ENCODE measurements at places on chromosomes 5 and 9. TPM values are rescaled to one million over a fixed set of nuclear protein-coding genes. Genes with fewer than 3 reads are reported as not detected.

GRCh38 chr5:96566833-96567587 lies 95.2 kb upstream of the CAST start:
- DNase-seq: no peak

- DNase-seq: no peak
Observed at GRCh38 chr5:138722544-138723177, 30.6 kb upstream of the CTNNA1 start.

PCDHA4 gene
- total RNA-seq: 1.2 TPM

DNA sequence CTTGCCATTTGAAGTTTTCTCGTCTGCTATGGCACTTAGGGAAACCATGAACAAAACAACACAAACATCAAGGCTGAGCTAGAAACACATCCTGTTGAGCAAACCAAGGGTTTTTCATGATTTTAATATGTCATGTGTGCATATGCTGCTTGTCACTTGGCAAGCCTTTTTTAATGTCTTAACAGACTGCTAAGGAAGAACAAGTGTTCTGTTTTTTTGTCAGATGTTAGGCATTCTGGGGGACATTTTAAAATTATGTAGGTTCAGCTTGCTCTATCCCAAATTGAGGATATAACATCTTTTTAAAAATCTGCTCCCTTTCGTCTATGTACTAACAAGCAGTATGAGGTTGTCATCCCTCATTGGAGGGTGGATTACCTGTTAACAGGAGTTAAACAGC lies 150.3 kb downstream of the HTR1A start:
- no peak for DNase-seq

DNA sequence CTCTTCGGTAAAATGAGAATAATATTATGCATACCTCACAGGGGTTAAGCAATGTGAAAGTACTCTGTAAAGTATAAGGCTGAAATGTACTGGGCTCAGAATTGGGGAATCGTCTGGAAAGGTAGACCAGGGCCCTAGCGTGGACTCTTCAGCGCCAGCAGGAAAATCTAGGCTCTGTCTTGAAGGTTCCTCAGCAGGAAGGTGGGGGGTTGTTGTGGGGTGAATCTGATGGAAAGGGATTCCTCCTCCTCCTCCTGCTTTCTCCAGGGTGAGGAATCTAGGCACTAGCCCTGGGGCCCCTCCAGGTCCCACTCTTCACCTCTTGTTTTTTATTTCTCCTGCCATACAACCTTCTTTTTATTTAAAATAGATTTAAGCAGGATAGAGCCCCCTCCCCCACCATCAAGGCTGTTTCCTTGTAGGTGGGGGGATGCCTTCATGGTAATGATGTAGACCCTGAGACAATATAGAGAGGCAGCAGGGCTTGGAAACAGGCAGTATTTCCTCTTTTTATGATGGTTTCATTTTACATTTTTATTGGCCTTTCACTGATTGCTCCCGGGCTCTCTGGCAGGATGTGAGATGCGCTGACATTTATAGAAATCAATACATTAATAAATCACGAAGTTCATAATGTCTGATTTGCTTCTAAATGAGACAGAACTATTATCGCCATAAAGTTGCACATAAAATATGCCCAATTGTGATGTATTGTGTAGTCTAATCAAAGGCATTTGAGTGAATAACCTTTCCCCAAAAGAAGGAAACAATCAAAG lies 78.9 kb upstream of the GABRP start:
- no peak for DNase-seq

- DNase-seq: no peak
Observed at GRCh38 chr5:54595721-54596120, 78.2 kb downstream of the SNX18 start.

DNA sequence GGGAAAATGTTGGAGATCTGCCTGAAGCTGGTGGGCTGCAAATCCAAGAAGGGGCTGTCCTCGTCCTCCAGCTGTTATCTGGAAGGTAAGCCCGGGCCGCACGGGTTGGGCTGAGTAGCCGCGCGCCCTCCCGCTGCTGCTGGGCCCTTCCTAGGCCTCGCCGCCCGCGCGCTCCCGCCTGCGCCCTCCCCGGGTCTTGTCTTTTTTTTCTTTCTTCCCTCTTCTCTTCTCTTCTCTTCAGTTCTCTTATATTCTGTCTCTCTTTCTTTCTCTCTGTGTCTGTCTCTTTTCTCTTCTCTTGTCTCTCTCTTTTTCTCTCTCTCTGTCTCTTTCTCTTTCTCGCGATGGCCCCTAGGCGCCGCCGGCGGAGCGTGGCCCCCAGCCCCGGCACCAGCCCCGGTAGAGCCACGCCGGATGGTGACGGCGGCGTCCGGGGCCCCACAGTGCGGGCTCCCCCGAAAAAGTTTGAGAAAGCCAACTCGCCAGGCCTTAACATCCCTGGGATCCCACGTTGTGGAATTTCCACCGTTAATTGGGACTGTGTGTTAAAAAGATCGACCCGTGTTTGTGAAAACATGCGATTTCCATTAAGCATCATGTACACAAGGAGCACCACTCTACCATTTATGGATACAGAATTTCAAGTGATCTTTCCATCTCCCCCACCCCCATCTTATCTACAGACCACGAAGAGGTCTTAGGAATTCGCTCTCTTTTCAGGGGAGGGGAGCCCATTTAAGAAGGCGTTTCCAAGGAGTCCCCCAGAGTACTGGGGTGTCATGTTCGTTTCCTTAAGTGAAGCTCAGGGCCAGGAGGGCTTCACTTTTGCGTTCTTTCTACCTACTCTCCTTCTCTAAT lies 616 bp downstream of the ABL1 start:
- no peak for DNase-seq

- no peak for DNase-seq
Observed at GRCh38 chr5:133825631-133826289, 142.7 kb downstream of the C5orf15 start.

GRCh38 chr9:83403527-83404238 lies 134.5 kb downstream of the FRMD3 start:
- no peak for DNase-seq

GRCh38 chr5:133838286-133838685 lies 130.1 kb downstream of the C5orf15 start:
- DNase-seq: no peak

GRCh38 chr9:83419961-83420360 lies 118.2 kb downstream of the FRMD3 start:
- no peak for DNase-seq

GRCh38 chr9:120926397-120926928 lies at the start of gene TRAF1:
TRAF1 (minus strand) TSS chr9:120926796; CDS start chr9:120926075, 721 bp downstream.
- DNase-seq: no peak

AGXT2 gene
- not detected for total RNA-seq

LRRC19 gene
- total RNA-seq: not detected

DMGDH gene
- 2.9 TPM for total RNA-seq

DNA sequence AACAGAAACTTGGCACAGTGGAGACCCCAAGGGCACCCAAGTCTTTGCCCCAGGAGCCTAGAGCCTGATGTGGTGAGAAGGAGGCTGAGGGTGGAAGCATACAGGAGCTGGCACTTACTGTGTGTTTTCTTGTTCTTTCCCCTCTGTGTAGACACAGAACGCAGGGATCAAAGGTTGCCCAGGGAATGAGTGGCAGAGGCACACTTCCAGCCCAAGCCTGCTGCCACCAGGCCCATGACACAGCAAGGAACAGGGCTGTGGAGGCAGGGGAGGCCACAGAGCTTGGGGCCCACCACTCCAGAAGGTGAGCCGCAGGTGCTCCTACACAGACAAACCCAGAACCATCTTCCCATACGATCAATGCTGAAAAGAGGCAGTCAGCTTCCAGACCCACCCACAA lies 73.9 kb upstream of the S1PR3 start:
- no peak for DNase-seq

CKMT2 gene
- total RNA-seq: not detected

DNA sequence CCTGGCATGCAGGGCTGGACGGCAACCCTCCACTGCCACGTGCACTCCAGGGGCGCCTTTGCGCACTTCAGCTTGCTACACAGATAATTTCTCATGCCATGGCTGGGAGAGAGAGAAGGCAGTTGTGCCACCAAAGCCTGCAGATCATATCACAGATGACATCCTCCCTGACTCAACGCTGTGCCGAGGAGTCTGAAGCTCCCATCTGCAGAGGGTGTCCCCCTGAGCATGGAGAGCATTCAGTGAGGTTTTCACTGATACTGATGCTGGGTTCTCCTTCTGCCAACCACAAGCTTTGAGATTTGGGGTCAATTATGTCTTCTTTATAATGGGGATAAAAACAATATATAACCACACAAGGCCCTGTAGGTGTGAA lies 607.4 kb upstream of the ADAMTS16 start:
- no peak for DNase-seq

- no peak for DNase-seq
Observed at GRCh38 chr9:97570899-97571298, 62.3 kb downstream of the TSTD2 start.

DNA sequence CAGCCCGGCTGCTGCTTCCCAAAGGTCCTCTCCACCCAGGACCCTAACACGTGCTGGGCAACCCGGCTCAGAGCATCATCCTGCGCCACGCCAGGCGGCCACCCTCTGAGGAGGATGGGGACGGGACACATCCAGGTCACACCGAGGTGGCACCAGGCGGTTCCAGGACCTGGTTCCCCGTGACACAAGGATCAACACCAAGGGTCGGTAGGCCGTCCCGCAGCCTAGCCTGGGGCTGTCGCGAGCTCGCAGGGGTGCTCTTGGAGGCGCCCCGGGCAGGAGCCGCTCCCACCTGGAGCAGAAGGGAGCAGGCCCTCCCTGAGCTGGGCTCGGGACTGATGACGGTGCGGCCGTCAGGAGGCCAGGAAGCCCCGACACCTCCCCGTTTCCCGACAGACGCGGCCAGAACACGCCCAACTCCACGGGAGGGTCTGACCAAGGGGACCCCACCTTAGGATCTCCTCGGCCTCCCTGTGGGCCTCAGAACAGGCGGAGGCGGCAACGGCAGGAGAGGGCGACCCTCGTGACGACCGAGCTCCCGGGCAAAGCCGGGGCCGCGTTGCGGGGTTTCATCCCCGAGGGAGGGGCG lies 6.3 kb downstream of the EXD3 start:
- no peak for DNase-seq

DNA sequence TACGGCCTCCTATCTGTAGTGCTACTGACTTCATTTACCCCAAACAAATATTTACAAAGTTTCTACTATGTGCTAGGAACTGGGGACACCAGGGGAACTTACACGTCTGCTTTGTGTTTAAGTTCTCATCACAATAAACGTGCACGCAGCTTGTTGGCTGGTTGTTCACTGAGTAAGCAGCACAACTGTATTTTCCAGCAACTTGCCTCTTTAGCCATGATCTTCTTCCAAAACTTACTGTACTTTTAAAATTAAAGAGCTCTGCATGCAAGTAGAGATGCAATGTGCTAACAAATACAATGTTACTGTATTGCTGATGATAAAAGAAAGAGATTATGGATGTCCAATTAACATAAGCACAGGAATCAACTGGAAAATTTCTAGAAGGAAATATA lies 62.8 kb downstream of the RAPGEF1 start:
- DNase-seq: no peak

DNA sequence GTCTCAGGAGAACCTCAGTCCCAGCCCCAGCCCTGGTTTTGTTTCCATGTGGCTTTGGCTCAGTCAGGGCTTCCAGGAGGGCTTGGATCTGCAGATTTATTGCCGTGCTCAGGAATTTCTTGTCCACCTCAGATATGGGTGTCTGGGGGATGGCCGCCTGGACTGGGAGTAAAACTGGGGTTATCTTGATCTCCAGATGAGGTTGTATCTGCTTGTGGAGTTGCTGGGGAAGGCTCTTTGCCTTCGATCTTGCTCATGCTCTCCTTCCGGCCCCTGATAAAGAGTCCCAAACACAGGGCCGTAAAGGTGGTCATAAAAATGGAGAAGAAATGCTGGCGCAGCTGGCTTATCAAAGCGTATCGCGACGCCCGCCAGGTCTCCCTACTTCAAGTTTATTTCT lies 17.8 kb upstream of the PITX1 start:
- no peak for DNase-seq

MSMP gene
- not detected for total RNA-seq

GDNF gene
- total RNA-seq: 1.0 TPM

PCDHA9 gene
- under 0.01 TPM for total RNA-seq

GABRA1 gene
- total RNA-seq: not detected

PCDHB13 gene
- total RNA-seq: 1.9 TPM

DNA sequence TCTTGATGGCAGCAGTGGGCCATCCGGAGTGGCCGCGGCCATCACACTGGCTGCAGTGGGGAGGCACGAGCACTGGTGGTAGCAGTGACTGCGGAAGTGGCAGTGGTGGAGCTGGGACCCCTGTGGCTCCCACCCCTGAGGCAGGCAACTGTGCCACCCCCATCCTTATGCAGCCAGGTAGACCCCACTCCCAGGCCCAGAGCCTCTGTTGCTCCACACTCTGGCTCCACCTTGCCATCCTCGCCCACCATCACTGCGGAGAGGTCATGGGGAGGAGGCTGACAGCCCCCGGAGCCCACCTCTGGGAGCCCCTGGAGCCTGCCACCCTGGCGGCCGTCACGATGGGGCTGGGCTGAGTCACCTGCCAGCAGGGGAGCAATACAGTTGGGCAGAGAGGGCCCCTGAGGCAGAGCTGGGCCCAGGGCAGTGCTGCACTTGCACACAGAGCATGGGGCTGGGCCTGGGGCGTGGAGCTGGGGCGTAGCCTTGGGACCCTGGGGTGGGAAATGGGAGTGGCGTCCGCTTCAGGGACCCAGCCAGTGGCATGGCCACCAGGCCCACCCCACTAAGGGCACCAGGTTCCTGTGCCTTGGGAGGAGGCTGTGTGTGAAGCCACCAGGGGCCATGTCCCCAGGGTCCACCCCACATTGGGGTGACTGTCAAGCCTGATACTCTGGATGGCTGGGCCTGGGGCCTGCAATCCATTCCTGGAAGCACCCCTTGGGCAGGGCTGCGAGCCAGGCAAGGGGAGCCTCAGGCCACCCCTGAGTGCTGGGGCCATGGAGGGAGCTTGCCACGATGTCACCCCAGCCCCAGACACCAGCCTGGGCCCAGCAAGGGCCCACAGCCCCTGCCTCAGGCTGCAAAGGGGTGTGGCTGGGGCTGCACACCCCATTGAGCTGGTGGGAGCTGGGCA lies 7.7 kb downstream of the AMBP start:
- no peak for DNase-seq

Measured in kidney epithelial cell (primary cell).